ENCODE measurements at places on chromosomes 2 and 18. TPM values are rescaled to one million over a fixed set of nuclear protein-coding genes. Genes with fewer than 3 reads are reported as not detected.

DNA sequence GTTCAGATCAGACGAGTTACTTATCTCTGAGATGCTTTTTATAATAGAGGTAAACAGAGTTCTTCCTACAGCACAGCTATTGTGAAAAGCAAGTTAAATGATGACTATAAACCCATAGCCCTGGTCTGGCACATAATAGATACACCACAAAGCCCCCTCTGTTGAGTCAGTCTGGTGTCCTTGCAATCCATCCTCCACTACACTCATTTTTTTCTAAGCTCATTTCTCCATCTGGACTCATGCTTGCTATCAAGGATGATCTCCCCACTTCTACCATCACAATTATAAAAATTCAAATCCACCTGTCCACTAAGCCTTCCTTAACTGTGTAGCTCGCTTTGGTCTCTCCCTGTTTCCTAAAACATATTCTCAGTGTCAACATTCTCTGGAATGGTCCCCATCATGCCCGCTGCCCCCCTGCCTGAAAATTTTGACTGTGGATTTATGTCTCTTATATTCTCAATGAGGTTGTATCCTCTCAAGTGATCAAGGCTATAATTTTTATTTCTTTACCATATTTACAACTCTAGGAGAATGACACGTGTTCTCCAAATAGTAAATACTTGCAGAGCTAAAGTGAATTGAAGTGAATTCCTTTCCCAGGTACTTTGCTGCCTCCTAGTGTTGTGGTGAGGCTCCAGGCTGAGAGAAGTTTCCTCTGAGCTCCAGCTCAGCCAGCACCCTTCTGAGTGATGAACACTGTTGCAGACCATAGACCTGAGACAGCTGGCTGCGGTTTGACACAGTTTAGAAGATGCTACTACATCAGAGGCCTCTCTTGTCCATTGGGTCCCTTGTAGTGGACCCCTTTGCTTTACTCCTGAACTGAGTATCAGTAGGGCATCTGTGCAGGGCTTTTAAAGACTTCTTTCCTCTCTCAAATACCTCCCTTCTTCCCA, 108.7 kb downstream of the DPP10 start:
- peak; percentile 35 for DNase-seq

DNA sequence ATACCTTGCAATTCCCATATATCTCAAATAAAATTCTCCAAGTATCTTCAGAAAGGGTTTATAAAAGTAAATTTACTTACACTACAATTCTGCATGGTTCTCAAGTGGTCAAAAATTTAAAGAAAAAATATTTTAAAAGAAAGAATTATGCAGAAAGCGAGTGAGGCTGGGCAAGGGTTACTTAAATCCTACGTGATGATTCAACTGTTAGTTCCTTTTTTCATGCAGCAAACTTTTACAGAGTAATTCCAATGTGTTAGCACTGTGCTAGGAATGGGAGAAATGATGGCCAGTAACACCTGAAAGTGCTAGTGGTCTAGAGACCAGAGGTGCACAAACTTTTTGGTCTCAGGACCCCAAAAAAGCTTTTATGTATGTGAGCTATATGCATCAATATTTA, 133.4 kb downstream of the ATAD2B start:
- DNase-seq, result no peak

DNA sequence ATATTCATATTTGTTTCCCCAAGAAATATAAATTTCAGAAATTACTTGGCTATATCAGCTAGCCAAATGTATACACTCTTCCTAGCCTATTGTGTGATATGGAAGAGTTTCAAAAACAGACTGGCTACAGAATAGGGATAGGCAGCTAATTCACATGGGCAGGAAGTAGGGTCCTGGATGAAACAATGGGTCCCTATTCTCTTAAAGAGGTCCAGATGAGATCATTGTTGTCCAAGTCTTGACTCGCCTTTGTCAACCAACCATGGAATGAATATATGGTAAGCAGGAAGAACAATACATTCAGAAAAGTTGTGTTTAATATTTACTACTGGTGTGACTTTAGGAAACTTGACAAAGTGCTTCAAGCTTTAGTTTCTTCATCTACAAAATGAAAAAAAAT, 319.9 kb downstream of the NBAS start:
- DNase-seq, result peak; percentile 68

- no peak for DNase-seq
Measured at GRCh38 chr2:225765820-225766219, 366.3 kb downstream of the NYAP2 start.

- no peak for DNase-seq
Measured at GRCh38 chr2:201343559-201343958, 13.6 kb downstream of the FLACC1 start.

DNA sequence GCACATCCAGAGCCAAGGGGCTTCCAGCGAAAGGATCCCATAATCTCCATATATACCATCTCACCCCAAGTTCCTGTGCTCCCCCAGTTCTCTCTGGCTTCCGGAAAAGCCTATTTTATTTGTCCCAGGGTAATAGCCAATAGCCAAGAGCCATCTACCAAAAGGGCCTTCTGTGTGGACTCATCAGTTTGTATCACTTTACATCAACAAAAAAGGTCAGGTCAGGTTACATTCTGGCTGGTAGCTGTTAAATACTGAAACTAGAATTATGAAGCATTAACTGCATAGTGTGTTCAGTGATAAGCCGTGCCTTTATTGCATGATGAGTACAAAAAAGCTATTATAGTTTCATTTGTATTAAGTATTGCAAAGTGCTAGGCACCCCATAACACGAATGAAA, 223.7 kb downstream of the IRS1 start:
- DNase-seq, result no peak

DNA sequence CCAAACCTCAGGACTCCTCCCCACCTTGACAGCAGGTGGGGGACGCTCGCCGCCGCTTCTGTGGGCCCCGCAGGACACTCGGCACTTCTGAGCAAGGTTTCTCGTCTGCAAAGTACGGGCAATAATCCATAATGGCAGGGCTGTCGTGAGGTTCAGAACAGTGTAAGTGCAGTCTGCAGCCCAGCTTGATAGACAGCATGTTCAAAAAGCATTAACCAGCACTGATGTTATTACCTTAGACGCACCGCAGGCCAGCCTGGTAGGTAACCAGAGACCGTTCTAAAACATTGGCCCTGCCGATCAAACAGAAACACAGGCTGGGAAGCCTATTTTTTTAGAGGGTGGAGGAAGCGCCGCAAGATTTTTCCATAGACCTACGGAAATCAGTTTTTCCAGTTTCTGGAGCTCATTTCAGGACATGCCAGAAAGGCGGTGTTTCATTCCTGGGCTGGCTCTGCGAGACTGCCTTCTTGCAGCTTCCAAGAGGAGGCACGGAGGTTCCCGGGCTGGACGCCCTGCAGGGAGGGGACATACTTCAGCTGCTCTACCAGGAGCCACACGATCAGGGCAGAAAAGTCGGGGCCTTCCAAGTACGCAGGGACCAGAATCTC, 148.7 kb downstream of the TPO start:
- DNase-seq, result no peak

DNA sequence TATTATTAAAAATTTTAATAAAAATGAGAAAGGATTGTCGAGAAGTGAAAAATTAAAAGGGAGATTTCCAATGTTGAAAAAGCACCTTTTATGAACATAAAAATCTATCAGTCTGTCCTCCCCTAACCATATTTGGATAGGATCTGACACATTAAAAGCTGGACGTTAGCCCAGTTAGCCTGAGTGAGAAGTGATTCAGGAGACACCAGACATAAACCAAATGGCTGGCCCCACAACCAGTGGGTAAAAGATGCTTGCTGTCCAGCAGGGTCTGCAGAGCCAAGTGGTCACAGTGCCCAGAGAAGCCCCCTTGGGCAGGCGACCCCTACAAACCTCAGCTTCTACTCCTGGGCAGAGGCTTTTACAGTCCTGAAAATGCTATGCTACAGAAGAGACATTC, 253.8 kb upstream of the LYPD1 start:
- DNase-seq, result peak; percentile 6

- DNase-seq, result peak; percentile 32
Measured at GRCh38 chr2:223203971-223204929, 152.3 kb downstream of the KCNE4 start.

GRCh38 chr18:62420513-62421209, 95.6 kb downstream of the TNFRSF11A start:
- DNase-seq, result peak; percentile 78

DNA sequence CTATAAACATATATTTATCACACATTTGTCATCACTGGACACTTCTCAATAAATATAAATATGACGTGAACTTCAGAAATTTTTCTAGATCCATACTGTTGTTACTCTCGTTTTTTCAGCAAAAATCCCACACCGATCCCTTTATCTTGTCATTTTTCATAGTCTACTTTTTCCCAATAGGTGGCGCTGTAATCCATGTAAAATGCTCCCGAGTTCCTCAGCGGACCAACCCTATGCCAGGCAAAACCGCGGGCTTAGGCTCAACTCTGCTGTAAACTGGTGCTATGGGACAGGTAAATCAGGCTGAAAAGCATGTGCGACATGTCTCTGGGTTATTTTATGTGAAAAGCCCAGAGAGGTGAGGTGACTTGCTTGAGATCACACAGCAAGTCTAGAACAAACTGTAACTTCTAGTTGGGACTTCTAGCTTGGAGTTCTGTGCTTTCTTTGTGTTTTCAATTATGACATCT, 104.0 kb downstream of the COBLL1 start:
- peak; percentile 65 for DNase-seq

GRCh38 chr2:147499785-147500184, 345.0 kb upstream of the ACVR2A start:
- DNase-seq, result no peak

AMER3 gene
- total RNA-seq, result not detected

CHRNG gene
- total RNA-seq, result not detected

UGT1A3 gene
- total RNA-seq, result 0.67 TPM

L3MBTL4 gene
- total RNA-seq, result 13.5 TPM

ABCB11 gene
- total RNA-seq, result not detected

NCL gene
- total RNA-seq, result 98.0 TPM

SYT4 gene
- total RNA-seq, result not detected

MTHFD2 gene
- 526 TPM for total RNA-seq

CNRIP1 gene
- not detected for total RNA-seq

ARHGAP25 gene
- 23.3 TPM for total RNA-seq

TFCP2L1 gene
- total RNA-seq, result 174 TPM

REG1A gene
- not detected for total RNA-seq

Data from mammary epithelial cell (primary cell).